Right cardiac atrium (tissue), 5 donors: ENCODE measurements at places on chromosomes 6 and 20.

DNA sequence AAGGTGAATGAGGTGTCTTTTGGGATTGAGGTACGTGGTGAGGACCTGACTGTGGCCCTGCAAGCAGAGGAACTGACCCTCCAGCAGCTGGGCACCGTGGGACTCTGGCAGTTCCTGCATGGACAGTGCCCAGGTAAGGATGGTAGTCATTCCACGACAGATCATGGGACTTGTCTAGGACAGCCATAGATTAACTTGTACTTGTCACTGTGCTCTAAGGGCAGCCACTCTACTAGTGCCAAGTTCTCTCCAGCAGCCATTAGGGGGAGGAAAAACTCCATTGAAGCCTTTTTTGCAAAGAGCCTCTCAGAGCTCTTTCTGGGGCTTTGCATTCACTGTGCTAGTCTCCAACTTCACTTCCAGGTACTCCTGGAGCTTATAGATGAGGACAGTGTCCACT lies 20.4 kb downstream of the TAF11 start:
- no peak for DNase-seq

- DNase-seq = peak; percentile 16
Observed at GRCh38 chr20:10565191-10565921, 108.4 kb downstream of the JAG1 start.

- no peak for DNase-seq
Observed at GRCh38 chr20:650954-651353, 2.0 kb downstream of the SRXN1 start.

DNA sequence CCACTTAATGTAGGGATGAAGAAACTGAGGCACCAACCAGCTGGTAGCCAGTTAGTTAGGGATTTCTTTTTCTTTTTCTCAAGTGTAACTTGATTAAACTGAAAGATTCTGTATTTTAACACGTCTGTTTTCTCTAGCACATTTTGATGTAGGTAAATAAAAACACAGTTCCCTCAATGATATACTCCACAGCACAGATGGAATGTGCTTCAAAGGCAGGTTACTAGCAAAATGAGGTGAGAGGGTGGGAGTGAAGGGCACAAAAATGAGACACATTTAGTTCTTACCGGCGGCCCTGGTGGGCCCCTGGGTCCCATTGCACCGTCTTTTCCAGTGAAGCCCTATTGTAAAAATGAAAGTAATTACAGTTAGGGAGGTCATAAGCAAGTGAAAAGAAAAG lies 108.9 kb downstream of the COL12A1 start:
- DNase-seq = no peak

DNA sequence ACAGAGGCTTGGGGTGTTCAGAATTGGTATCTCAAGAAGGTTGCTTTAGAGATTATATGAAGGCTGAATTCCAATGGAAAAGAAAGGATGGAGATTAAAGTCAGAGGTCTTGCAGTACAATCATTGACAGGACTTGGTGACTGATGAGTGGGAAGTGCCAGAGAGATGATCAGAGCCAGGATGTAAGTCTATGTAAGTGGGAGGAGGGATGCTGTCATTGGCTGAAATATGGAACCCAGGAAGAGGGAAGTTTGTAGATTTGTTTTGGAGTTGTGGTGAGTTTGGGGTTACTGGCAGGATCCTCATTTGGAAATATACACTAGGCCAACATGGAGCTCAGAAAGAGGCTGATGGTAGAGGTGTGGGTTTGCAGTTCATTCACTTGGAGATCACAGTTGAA lies 23.8 kb upstream of the TNFAIP3 start:
- no peak for DNase-seq

DNA sequence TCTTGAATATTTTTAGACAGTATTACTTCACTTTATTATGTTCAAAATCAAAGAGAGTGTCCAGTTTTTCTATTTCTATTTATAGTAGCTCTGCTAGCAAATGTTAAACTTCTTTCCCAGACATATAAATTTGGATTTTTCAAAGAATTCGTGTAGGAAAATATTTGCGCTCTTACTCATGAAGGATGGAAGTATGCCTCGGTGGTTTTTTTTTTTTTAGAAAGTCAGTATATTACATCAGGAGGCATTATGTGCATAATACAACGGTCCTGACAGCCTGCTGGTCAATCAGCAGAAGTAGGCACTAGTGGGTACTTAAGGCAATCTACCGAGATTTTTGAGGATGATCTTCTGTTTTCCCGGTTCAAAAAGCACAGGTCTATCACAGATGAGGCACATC lies 249.3 kb downstream of the TBX18 start:
- DNase-seq = no peak

DNA sequence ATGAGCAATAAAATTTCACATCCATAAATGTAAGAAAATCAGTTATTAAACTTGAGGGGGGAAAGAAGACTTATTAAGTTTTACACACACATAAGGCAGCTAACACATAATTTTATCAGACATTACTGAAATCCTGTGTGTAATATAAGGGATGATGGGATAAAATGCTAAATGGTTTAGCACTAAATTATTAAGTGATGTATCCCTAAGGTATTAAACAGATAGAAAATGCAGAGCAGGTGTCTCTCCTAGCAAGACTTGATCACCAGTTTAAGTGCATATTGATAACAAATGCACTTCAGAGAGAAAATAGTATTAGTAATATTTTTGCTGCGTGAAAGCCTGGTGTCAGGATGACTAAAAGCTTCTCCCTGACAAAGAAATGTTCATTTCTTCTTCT lies 172.8 kb upstream of the ZFP64 start:
- no peak for DNase-seq

DNA sequence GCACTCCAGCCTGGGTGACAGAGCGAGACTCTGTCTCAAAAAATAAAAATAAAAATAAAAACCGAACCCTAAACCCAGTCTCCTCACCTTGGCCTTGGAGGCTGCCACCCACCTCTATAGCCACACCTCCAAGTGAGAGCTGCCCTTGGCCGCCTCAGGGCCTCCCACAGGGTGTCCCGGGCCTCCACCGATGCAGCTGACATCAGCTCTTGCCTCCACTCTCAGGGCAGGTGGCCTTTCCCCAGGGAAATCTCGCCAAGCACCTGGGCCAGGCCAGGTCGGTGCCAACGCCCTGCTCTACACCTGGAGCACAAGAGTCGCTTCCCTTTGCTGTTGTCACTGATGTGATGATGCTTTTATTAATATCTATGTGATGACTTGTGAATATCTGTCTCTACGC lies 8.9 kb upstream of the MYL9 start:
- DNase-seq = no peak

DNA sequence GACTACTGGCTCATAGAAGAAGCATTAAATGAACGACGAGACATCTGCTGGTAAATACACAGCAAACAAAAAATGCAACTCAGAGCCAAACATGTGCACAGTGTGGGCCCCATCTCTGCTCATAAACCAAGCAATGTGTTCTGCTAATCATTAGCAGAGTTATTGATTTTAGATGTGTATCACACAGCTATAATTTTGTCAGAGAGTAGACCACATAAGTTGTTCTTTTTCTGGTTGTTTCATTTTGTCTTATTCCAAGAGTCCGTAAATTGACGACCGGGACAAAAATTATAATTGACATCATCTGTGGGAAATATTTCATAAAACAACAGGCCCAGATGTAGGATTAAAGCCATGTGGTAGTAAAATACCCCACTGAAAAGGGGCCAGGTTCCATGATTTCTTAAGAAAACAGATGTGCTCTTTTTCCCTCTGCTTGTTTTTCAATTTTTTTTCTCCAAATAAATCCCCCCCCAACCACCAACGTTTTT lies 423.6 kb downstream of the HAO1 start:
- DNase-seq = no peak

DNA sequence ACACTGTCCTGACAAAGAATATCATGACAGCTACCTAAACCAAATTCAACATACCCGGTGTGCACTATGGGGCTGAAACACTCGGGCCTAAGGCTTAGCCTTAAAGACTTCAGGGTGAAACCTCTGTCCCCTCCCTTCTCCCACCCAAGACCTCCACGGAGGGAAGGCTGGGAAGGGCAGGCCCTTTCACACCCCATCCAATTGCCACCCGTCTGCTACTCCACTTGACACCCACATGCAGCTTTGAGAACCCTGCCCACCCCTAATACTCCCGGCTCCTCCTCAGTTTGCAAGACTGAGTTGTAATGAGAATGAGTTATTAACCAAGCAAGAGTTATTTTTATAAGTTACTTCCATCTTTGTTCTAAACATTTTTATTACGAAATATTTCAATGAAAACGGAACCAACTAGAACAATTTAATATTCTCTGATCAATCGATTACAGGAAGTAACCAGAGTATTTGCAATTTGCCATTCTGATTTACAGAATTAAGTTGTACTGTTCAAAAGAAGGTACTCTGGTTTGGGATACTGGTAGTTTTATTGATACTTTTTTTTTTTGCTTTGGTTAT lies 3.7 kb downstream of the TAF4 start:
- DNase-seq = no peak

GRCh38 chr6:21144928-21145327 lies 448.6 kb upstream of the SOX4 start:
- DNase-seq = no peak

GRCh38 chr20:51360451-51361201 lies 181.9 kb downstream of the NFATC2 start:
- peak; percentile 44 for DNase-seq

GRCh38 chr20:2691127-2691526 lies 1.5 kb upstream of the EBF4 start:
- no peak for DNase-seq

DNA sequence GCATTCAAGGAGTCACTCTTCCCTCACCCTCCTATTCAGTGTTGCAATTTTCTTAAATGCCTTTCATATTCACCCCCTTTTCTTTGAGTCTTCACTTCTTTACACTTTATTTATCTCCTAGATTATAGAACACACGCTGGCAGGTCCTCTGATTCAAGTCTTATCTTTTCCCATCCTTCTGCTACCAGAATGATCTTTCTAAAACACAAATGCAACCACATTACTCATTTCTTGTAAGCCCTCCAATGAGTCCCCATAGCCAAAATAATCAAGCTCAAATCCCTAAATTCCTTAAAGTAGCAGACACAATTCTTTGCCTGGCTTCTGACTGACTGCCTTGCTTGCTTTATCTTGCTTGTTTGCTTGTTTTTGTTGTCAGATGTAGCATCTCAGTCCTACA lies 920.0 kb downstream of the TFAP2A start:
- DNase-seq = no peak

GRCh38 chr20:34185766-34186620 lies 55.2 kb upstream of the ASIP start:
- DNase-seq = no peak

DNA sequence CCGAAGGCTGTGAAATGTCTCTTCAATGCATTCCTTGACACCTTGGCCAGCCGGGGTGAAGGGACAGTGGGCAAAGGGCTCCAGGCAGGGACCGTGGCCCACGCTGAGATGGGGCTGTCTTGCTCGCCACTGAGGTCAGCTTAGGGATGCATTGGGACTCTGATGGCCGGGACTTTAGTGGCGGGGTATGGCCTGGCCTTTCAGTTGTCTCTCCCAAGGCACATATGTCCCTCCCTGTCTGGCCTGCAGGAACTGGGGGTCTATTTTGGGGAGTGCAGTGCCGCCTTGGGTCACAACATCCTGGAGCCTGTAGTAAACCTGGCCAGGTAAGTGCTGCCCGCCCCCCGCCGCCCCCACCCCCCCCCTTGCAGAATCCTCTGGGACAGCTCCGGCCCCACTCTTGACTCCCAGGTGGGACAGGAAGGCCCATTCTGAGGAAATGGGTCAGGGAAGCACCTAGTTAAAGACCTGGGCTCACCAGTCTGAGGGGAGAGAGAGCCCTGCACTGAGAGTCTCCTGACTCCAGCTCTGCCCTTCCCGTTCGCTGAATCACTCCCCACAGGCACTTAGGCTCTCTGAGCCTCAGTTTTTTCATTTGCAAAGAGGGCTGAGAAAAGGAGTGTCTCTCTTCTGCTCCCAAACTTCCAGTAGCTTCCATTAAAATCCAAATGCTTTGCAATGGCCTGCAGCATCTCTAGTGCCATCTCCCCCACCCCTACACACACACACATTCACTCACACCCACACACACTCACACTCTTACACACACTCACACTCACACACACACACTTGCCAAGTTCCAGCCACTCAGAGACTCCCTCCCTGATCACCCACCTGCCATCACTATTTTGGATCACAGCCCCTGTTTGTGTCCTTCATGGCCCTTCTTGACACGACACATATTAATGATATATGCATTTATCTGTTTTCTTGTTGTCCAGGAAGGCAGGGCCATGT lies 33.1 kb downstream of the RAB44 start:
- no peak for DNase-seq

- DNase-seq = no peak
Observed at GRCh38 chr20:32240205-32240604, 32.5 kb downstream of the POFUT1 start.

- no peak for DNase-seq
Observed at GRCh38 chr20:58139849-58140786, 88.3 kb downstream of the ANKRD60 start.

GRCh38 chr20:7893014-7893730 lies 47.1 kb downstream of the HAO1 start:
- no peak for DNase-seq

DNA sequence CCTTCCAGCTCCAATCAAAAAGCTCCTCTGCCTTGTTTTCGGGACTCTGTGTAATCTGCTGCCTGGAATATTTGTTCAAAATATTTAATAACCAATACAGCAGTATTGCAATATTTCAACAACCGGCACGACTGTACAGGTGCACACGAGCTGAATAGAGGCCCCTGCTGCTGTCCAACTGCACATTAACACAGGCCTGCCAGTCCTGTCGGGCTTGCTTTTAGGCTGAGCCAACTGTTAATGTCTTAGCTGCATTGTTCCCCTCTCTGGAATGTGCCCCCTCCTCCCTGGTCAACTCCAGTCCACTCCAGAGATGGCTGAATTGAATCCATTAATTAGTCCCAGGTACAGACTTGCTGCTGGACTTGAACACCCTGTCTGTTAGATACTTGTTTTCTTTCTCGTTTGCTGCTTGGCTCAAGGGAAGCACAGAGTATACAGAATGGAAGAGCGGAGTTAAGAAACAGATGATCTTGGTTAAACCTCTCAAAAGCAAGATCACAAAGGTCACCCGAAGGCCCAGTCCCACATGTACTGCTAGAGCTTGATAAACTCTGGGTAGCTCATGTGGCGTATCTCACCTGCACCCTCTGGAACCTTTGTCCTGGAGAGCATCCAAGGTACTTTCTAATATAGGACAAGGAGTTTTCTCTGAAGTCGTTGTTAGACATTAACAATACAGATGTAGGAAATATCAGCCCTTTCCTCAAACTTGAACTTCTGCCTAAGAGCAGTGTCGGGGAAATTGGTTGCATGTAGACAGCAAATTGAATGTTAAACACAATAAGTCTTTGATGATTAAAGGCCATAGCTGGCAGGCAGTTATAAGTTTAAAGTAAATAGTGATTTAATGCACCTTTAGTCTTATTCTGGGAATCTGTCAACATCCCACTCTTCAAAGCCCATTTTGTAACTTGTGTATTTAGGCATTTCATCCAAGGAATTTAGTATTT lies 31.9 kb downstream of the SHLD1 start:
- DNase-seq = no peak

GRCh38 chr6:101422251-101422650 lies 28.7 kb downstream of the GRIK2 start:
- DNase-seq = no peak

DNA sequence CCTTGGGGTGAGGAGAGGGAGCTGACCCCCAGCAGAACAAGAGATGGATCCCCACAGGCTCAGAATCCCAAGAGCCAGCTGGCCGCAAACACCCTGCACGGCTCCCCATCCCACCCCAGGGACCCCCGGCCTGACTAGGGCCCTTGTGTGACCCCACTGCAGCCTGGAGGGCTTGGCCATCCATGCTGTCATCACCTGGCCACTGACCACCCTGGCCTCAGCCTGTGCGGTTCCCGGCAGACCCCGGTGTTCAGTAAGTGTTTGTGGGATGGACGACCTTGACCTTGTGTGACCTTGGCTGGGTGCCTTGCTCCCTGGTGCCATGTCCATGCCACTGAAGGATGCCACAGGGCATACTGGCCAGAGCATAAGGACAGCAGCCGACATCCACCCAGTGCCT lies 328.3 kb downstream of the TAF4 start:
- DNase-seq = no peak
